ENCODE measurements at places on chromosomes 7 and 10.

DNA sequence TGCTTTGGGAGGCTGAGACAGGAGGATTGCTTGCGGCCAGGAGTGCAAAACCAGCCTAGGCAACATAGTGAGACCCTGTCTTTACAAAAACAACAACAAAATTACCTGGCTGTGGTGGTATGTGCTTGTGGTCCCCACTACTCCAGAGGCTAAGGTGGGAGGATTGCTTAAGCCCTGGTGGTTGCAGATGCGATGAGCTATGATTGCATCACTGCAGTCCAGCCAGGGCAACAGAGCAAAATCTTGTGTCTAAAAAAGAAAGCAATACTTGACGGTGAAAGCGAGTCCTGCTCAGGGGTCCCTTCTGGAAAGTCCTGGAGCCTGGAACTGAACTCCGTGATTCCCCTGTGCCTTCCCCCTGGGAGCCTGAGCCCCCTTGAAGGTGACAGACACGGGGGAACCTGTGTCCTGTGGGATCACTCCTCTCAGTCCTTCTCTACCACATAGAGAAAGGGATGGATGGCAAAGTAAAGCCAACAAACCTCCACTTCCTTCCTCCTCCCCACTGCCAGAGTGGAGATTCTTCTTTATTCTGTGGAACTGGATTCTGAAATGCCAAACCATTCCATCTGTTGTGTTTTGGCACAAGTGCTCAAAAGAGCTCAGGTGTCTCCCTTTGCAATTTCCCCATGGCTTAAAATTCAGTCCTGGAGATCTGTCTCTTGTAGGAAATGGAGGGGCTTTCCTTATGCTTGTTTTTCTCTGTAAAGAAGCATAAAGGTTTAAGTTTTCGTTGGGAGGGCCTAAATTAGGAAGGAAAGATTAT, 50.6 kb downstream of the KIAA1217 start:
- no peak for DNase-seq

DNA sequence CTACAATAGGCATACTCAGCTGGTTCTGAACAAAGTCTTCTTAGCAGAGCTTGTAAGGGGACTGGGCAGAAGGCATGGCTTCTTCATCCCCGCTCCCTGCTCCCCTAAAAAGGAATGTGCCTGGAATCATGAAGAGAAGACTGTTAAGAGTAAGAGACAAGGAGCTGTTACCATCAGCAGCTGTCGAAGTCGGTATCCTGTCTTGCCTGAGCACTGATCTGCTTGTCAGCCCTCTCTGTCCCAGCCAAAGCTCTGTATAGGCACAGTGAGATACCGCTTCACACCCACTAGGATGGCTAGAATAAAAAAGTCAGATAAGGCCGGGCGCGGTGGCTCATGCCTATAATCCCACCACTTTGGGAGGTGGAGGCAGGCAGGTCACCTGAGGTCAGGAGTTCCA, 2.4 kb downstream of the ABLIM1 start:
- DNase-seq: no peak

GRCh38 chr7:70406186-70406949, 725.6 kb upstream of the GALNT17 start:
- no peak for DNase-seq

GRCh38 chr10:127826154-127826725, 66.5 kb downstream of the CLRN3 start:
- no peak for DNase-seq

DNA sequence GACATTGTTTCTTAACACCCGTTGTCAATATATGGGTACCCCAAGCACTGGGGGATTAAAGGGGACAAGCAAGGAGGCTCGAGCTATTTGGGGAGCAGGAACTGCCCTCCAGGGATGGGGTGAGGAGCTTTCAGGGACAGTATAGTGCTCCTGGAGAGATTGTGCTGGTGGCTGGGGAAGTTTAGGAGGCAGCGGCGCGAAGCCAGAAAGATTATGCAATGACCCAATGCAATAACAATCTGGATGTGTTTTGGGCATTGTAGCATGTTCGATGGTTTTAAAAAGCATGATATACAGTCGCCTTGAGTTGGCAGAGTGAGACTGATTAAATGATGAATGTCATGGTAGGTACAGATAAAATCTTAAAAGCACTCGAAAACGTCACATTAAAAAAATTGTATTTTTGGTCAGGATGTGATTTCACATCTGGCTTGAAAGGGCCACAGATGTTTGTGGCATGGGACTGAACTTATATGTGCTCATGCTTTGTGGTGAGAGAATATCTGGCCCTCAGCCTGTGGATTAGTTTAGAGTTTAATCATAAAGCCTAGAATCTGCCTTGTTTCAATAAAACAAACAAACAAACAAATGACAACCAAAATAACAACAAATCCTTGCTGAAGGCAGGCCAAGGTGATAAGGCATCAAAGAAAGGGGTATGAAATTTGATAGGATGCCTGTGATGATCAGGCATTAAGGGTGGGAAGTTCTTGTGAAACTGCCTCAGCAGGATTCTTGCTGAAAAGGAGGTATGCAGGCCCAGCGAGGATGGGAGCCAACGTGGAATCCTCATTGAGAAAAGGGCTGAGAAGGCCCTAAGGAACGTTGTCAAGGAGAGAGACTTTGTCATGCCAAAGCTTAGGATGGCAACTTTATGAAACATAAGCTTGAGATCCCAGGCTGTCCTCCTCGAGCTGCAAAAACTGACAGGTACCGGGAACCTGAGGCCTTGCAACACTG, 417.1 kb upstream of the KLF6 start:
- DNase-seq: no peak

DNA sequence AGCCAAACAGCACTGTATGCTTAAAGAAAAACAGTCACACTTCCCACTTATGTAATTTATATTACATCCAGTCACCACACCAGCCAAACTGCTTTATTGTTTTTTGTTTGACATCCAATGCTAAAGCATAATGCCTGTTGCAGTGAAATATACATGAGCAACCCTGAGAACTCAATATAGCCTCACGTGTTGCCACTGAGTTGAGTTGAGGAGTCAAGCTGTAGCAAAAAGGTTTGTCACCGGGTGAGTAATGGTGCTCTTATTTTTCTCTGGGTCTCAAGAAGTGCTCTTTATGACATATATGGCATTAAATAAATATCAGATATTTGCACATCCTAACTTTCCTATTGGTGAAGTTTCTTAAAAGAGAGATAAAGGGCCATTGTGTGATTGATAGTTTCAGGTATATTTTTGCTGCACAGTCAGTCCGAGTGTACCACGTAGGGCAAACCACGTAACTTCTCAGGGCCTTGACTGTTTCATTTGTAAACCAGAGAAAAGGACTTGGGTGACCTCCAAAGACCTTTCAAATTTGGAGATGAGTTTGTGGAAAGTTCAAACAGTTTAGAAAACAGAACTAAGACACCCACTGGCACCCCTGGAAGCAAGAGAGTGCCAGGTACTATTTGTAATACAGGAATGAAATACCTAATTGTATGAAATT, 168.5 kb downstream of the CFTR start:
- no peak for DNase-seq

GRCh38 chr7:95777269-95777668, 4.9 kb downstream of the DYNC1I1 start:
- DNase-seq: no peak

- no peak for DNase-seq
Observed at GRCh38 chr7:77439572-77439971, 23.4 kb upstream of the GSAP start.

DNA sequence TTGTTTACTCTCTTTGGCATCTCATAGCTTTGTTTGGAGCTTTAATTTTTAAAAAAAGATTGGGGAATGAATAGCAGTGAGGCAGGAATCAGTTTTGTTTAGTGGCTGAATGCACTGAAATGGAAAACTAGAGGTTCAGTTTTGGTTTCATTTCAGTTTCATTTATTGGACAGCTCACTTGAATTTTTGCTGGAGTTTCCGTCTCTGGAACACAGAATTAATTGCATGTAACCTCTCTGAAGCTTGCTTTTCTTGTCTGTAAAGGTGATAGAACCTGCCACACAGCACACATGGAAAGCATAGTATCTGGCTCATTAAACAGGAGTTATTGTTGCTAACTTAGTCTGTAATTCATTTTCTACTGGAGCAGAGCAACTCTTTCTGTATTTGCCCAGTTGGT, 7.1 kb downstream of the GRM8 start:
- no peak for DNase-seq

DNA sequence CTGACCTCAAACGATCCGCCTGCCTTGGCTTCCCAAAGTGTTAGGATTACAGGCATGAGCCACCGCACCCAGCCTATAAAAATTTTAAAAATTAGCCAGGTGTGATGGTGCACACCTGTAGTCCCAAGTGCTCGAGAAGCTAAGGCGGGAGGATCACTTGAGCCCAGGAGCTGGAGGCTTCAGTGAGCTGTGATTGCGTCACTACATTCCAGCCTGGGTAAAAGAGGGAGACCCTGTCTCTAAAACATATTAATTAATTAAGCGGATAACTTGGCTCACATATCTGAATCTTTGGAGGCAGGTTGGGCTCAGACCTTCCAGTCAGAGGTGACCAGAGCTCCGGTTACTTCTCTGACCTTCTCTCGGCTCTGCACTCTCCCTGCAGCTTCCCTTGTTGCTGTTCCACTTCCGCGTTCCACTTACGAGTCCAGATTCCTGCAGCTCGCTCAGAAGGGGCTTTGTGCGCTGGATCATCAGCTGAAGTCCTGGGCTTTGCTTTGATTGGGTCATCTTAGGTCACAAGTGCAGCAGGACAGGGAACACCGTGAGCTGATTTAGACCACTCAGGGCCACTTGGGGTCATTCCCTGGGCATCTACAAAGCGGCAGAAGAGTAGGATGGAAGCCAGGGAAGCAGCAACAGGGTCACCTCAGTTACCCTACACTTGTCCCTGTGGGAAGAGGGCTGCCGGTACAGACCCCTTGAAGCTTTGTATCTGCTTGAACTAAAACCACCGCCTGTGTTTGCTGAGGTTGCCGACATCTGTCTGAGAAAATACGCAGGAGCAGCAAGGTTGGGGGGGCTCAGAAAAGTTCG, 2.0 kb upstream of the ARPC1B start:
- DNase-seq: no peak

- DNase-seq: no peak
Observed at GRCh38 chr10:133276435-133277201, at the start of gene ADAM8. TSS of gene ADAM8 (minus strand) at chr10:133276868. CDS start at chr10:133276817, 51 bp downstream.

GRCh38 chr10:59127991-59128390, 48.5 kb upstream of the PHYHIPL start:
- no peak for DNase-seq

DNA sequence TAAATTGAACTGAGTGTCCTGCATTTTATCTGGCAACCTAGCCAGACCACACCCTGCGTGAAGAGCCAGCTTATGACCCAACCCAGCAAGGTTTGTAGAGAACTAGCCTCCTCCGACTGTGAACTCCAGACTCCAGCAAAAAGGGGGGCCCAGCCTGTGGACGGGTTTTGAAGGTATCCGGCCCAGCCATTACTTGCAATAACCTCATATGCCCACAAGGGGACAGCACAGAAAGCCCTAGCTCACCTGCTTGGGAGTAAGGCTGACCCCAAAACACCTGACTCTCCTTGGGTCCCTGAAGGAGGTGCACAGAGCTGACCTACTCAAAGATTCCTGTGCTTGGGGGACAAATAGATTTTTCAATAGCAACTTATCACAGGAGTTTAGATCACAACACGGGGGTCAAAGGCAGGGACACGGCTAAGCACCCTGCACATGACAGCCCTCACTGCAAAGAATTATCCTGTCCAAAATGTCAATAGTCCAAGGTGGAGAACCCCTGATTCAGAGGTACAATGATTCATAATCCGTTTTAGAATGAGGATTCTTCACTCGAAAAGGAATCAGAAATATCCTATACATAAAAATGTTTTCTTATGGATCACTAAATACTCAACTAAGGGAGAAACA, 4.6 kb downstream of the TRPV6 start:
- DNase-seq: no peak

GRCh38 chr7:6133249-6133648, 102.1 kb downstream of the ANKRD61 start:
- DNase-seq: no peak

GRCh38 chr10:124001391-124002148, 91.8 kb downstream of the CHST15 start:
- no peak for DNase-seq

GRCh38 chr7:30468791-30469190, 9.8 kb downstream of the NOD1 start:
- no peak for DNase-seq

DNA sequence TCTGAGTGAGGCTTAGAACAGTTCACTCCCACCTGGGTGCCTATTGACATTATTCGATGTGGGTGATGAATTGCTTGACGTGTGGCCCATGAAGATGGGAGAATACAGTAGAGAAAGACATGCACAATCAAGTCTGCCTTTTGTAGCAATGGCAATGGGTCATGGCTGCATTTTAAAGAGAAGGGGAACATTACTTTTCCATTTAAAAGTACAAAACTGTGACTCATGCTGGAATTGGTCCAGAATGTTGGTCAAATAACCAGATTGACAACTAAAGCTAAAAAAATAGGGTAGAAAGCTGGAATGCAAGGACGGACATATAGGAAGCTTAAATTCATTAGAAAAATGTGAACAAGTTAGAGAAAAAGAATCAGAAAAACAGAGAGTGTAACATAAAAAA, 104.1 kb upstream of the SLC25A13 start:
- no peak for DNase-seq

- DNase-seq: no peak
Observed at GRCh38 chr7:96182424-96183158, 139.3 kb downstream of the SLC25A13 start.

GRCh38 chr7:109215341-109215740, 645.7 kb downstream of the DNAJB9 start:
- no peak for DNase-seq

DNA sequence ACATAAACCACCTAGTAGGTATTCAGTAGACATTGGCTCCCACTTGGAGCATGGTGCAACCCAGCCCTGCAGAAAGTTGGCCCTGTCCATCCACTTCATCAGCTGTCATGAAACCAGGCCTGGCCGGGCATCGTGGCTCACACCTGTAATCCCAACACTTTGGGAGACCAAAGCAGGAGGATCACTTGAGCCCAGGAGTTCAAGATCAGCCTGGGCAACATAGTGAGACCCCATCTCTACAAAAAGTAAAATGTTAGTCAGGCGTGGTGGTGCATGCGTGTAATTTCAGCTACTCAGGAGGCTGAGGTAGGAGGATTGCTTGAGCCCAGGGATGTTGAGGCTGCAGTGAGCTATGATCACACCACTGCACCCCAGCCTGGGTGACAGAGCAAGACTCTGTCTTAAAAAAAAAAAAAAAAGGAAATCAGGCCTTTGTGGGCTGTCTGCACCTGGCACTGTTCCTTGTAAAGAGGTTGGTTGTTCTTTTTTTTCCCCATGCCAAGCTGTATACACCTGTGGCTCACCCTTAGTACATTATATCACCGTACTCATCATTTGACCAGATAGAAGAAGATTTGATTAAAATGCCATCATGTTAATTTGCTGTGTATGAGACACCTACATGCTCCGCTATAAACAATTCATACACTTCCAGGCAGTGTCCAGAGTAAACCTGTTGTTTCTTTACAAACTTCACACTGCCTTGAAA, 45.4 kb upstream of the GRID1 start:
- DNase-seq: no peak

Measured in smooth muscle cell of the brain vasculature (primary cell).